ENCODE measurements at places on chromosomes 11 and 22. TPM values are rescaled to one million over a fixed set of nuclear protein-coding genes. Genes with fewer than 3 reads are reported as not detected.

GRCh38 chr11:130636722-130637464 is 188.4 kb downstream of the ADAMTS15 start:
- DNase-seq = no peak

- DNase-seq = peak; percentile 80
Measured at GRCh38 chr22:46737105-46737975, 712 bp downstream of the CERK start.

DNA sequence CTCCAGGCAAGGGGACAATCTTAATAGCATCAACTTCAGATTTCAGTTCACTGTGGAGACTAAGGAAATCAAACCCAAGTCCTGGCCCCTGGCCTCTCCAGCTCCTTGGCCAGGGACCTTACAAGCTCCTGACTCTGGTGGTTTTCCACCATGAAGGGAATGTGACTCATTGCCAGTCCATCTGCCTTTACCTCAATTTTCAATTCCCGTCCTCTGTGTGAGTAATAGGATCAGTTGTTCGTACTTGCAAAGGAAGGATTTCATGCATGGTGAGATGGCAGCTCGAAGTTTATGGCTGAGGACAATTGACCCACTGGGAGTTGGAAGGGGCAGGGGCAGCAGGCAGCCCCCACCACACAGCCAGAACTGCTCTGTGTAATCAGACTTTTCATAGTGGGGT is 42.5 kb downstream of the INSC start:
- no peak for DNase-seq

- no peak for DNase-seq
Measured at GRCh38 chr11:28696591-28696990, 588.4 kb downstream of the METTL15 start.

GRCh38 chr11:8839306-8839956 is 71.6 kb upstream of the AKIP1 start:
- no peak for DNase-seq

DNA sequence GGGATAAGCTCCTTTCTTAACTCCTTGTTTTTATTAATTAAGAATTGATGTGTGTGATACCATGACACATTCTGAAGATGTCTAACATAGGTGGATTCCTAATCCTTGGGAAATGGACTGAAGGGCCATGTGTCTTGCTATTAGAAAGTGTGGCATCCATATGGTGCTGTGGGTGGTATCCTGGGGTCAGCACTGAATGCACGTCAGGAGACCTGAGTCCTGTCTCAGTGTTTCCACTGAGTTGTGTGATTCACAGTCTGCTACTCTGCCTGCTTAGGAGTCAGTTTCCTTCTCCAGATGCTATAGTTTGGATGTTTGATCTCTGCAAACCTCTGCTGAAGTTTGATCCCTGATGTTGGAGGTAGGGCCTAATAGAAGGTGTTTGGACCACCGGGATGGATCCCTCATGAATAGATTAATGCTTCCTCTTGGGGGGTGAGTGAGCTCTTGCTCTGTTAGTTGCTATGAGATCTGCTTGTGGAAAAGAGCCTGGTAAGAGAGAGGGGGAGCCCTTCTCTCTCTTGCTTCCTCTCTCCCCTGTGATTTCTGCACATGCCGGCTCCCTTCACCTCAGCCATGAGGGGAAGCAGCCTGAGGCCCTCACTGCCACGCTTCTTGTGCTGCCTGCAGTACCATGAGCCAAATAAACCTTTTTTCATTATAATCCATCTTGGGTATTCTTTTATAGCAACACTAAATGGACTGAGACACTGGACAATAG is 666.5 kb downstream of the NTM start:
- DNase-seq = no peak

DNA sequence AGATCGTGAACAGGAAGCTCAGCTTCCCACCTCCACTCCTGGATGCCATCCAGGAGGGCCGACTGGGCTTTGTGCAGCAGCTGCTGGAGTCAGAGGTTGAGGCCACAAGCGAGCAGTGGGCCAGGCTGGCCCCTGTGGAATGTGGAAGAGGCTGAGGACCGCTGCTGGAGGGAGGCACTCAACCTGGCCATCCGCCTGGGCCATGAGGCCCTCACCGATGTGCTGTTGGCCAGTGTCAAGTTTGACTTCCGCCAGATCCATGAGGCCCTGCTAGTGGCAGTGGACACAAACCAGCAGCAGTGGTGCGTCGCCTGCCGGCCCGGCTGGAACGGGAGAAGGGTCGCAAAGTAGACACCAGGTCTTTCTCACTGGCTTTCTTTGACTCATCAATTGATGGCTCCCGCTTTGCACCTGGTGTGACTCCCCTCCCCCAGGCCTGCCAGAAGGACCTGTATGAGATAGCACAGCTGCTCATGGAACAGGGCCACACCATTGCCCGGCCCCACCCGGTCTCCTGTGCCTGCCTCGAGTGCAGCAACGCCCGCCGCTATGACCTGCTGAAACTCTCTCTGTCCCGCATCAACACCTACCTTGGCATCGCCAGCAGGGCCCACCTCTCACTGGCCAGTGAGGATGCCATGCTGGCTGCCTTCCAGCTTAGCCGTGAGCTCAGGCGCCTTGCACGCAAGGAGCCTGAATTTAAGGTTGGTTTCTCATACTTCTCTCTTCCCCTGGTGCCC is 24.9 kb downstream of the ART5 start:
- peak; percentile 47 for DNase-seq

DNA sequence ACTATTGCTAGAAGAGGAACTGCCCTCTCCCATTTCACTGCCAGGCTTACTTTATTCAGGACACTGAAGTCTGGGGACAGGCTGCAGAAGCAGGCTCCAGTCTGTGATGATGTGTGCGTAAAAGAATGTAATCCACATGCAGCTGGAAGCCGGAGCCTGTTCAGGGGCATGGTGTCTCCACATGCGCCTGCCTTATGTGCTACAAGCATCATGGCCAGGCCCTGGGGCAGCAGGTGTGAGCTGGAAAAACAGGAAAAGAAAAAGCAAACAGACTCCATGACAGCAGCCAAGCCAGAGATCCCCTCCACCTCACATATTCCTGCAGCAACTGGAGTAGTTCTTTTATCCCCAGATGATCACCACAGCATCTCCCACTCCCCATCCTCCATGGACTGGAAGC is 33.4 kb downstream of the ARFGAP2 start:
- no peak for DNase-seq

GRCh38 chr11:126363706-126364248 is 8.3 kb downstream of the ST3GAL4 start:
- DNase-seq = peak; percentile 37

- no peak for DNase-seq
Measured at GRCh38 chr11:30605036-30605605, 19.0 kb upstream of the MPPED2 start.

DNA sequence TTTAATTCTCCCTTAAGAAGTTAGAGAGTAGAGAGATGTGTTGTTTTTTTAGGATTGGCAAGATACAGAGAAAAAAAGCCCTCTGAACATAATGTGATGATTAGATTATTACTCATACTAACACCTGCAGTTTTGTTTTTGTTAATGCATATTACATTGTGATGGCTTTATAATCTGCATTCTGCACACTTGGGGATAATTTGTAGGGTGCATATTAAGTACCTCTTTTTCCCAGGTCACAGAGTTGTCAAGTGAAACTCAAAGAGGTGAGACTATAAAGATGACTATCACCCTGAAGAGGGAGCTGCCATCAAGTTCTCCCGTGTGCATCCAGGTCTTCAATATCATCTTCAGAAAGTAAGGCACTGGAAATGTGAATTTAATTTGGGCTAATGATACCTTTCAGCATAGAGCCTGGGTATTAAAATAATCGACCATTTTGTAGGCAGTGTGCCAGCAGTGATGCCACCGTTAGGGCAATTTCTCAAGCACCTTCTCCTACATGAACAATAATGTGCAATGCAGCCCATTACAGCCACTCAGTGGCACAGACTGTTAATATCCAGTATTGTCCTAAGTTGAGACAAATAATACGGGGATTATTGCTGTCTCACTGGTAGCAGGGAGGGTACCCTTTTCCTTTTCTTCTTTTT is 16.2 kb downstream of the PIWIL4 start:
- no peak for DNase-seq

DNA sequence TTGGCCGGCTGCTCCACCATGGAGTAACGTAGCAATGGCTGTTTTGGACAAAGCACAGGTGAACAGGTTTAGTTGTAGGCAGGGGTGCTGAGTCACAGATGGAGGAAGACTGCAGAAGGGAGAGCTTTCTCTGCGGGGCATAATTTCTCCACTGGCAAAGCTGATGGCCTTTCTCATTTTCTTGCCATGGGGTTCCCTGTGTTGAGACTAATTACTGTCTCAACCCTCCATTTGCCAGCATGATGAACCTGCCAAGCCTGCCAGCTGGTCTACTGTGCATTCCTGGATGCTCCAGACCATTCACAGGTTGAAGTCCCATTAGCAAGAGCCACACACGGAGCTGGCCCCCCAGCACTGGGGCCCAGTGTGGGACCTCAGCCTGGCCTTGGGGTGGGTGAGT is 202.4 kb downstream of the BARX2 start:
- no peak for DNase-seq

DNA sequence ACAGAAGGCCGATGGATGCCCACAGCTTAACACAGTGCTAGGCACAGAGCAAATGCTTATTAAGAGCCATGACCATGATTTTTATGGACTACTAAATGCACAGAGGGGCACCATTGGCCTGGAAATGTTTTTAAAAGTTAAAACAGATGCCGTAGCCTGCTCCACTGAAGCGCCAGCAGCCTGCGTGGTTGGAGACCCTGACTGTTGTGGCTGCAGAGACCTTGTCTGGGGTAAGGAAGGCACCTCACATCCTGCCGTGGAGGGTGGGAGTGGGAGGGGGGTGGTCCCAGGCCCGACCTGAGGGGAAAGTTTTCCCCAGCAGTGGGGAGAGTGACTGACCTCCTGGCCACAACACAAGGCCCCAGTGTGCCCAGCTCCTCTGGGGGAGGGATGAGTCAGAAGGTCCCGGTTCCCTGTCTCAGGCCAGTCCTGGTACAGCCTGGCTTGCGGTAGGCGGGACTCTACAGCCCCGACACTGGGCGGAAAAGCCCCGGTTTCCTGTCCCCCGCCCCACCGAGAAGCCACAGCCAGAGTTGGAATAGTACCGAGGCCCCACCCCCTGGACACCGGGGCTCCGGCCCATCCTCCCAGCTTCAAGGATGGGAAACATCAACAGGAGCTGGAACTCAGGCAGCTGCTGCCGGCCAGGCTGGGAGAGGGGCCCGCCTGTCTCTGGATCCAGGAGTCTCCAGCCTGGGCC is 7.0 kb downstream of the CHST1 start:
- peak; percentile 88 for DNase-seq

GRCh38 chr11:120205596-120206161 is 5.2 kb upstream of the OAF start:
- DNase-seq = no peak

DNA sequence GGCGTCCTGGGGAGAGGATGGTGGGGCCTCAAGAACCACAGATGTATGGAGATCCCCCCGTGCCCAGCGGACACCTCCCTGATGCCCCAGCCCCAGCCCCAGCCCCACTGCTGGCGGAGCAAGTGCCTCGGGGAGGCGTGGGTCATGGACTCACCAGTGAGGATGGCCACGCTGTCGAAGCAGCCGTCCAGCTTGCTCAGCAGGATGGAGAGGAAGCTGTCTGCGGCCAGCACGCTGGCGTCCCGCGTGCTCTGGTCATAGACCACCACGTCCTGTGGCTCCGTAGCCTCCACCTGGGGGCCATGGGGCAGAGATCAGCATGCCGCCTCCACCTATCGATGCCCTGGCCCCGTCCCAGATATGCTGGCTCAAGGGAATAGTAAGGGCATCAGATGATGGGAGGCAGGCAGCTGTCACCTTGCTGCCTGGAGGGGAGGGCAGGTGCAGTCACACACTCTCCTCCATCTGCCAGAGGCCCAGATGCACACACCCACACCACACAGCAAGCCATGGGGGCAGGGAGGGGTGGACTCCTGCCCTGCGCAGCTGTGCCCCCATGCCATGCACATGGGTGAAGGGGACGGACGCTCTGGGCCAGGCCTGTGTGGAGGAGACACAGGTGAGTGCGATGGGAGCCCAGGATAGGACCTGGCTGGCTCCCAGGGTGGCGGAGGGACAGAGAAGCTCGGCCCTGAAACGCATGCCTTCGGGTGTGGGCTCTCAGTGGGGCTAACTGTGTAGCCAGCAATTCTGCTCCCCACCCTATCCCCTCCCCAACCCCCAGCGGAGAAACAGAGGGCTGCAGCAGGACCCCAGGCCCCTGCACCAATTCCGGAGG is 8.2 kb downstream of the DUSP8 start:
- DNase-seq = no peak

GRCh38 chr22:37982151-37982785 is 2.1 kb downstream of the SOX10 start:
- DNase-seq = no peak

- DNase-seq = no peak
Measured at GRCh38 chr11:77294040-77294439, 7.4 kb downstream of the GDPD4 start.

GRCh38 chr22:41367680-41368542 is 13.8 kb upstream of the TEF start:
- DNase-seq = no peak

DNA sequence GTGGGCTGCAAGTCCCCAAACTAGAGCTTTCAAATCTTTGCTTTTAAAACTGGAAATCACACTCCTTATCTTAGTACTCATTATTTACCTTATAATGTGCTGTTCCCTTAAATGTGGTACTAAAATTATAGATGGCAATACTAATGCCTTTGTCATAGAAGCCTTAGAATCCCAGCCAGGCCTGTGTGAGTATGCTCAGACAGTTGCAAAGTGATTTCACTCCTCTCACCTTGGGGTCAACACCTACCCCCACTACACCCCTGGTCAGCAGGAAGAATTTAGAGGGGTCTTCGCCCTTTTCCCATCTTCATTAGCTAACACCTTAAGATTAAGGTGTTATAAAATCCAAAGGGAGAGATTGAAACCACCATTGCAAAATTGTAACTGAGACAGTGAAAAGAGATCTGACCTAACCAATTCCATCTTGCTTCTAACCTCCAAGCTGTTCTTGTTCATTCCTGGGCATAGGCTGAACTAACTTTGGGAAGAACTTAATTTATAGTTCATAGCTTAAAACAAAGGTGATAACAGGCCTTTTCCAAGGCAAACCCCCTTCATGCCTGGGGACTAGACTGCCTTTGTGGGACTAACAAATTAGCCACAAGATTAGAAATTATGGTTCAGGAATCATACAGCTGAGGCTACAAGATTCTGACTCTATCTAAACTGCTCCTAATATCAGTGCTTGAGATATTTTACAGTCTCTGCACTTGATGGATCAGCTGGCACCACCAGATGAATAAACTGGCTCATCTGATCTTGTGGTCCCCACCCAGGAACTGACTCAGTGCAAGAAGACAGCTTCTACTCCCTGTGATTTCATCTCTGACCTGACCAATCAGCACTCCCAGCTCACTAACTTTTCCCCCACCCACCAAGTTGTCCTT is 10.4 kb upstream of the MRPL17 start:
- no peak for DNase-seq

GRCh38 chr11:57646194-57646798 is 3.4 kb downstream of the YPEL4 start:
- peak; percentile 63 for DNase-seq

CRYBB1 gene
- total RNA-seq = not detected

SYT12 gene
- 1.1 TPM for total RNA-seq

MMP10 gene
- 0.16 TPM for total RNA-seq

ANO9 gene
- total RNA-seq = 16.8 TPM

OPCML gene
- 1.2 TPM for total RNA-seq

LRRC56 gene
- 4.3 TPM for total RNA-seq

OR6A2 gene
- 0.32 TPM for total RNA-seq

PIK3IP1 gene
- total RNA-seq = 2.0 TPM

MRGPRE gene
- not detected for total RNA-seq

VSIG2 gene
- total RNA-seq = 3.6 TPM

CASP5 gene
- not detected for total RNA-seq

MAPK8IP1 gene
- 12.0 TPM for total RNA-seq

SMC1B gene
- total RNA-seq = not detected

TMPRSS13 gene
- total RNA-seq = 5.1 TPM

RFPL3 gene
- not detected for total RNA-seq

Data from endodermal cell (in vitro differentiated cells).